ENCODE measurements at places on chromosomes 11 and 22.
A peak's percentile ranks its signal among the peaks of the same experiment; 100 is the strongest.

GRCh38 chr11:65551572-65552387 lies 6.4 kb downstream of the LTBP3 start:
- DNase-seq = peak; percentile 70

DNA sequence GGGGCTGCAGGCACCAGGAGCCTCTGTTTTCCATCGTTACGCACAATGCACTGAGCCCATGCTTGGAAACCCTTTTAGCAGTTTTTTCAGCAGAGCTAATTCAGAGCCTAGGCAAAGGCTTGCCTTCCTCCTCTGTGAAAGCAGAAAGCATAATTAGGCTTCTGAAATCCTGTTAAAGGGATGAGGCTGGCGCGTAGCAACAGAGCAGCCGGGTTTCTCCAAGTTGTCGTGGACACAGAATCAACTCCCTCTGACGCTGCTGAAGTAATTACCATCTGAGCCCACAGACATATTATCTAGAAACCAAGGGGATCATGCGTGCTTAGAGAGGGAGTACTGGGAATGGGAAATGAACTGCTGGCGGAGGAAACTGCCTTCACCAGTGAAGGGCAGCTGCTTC lies 85.4 kb downstream of the MYO18B start:
- no peak for DNase-seq

GRCh38 chr11:11622340-11622706 lies 518 bp upstream of the GALNT18 start:
- no peak for DNase-seq

DNA sequence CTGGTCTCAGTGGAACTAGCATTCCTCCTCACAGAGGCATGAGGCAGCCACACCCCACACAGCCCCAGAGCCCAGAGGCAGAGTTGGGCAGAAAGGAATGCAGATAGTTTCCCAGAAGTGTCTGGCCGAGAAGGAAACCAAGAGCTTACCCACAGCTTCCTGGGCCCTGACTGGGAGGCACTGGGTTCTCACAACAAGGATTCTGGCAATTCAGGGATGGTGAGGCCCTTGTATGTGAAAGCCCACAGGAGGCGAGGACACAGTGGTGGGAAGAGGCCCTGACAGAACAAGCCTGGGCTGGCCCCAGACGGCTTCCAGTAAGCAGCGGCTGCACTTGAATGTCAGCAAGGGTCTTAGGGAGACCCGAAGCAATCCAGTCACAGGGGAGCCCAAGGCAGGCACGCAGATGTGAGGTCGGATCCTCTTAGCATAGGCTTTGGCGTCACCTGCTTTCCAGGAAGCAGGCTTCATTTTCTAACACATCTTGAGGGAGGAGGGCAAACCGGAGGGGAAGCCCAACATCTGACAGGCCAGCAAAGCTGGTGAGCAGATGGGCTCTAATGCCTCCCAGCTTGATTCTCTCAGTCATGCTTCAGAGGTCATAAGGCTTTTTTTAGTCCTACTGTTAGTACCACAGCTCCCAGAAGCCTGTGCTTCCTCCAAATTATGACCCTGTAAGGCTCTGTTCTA lies 78.3 kb upstream of the AKIP1 start:
- no peak for DNase-seq

- no peak for DNase-seq
Observed at GRCh38 chr22:46025973-46026898, 49.3 kb upstream of the WNT7B start.

- DNase-seq = no peak
Observed at GRCh38 chr22:49244466-49245420, 582.9 kb downstream of the BRD1 start.

DNA sequence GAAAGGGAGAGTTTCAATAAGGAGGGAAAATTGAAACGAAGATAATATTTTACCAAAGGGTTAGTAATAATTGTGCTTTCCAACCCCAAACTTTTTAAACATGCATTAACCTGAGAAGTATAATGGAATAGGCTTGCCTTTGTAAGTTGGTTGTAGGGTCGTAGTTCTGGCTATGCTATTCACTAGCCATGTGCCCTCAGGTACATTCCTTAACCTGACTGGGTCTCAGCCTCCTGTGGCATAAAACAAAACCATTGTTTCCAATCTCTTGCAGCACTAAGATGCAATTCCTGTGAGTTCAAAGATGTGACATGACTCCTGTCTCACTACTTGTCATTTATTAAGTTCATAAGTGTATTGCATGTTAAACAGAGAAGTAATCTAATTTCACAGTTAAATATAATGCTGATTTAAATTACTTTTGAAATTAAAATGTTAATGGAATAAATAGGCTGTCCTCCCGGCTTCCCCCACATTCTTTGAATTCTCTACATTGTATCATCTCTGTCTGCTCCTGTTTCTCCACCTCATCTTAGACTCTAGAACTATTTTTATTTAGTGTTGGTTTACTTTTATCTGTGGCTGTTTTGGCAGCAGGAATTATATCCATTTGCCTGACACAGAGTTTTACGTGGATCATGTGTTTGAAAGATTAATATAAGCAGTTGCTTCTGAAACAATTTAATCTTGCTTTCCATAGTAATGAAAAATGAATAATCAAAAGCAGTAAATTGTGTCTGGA lies 216.3 kb downstream of the FAT3 start:
- no peak for DNase-seq

- DNase-seq = no peak
Observed at GRCh38 chr11:76131142-76131541, 75.2 kb downstream of the WNT11 start.

GRCh38 chr11:95795627-95796295 lies 5.5 kb downstream of the CEP57 start:
- no peak for DNase-seq

GRCh38 chr11:130553306-130553705 lies 104.9 kb downstream of the ADAMTS15 start:
- no peak for DNase-seq

GRCh38 chr11:11940551-11940950 lies 67.9 kb downstream of the DKK3 start:
- DNase-seq = no peak

DNA sequence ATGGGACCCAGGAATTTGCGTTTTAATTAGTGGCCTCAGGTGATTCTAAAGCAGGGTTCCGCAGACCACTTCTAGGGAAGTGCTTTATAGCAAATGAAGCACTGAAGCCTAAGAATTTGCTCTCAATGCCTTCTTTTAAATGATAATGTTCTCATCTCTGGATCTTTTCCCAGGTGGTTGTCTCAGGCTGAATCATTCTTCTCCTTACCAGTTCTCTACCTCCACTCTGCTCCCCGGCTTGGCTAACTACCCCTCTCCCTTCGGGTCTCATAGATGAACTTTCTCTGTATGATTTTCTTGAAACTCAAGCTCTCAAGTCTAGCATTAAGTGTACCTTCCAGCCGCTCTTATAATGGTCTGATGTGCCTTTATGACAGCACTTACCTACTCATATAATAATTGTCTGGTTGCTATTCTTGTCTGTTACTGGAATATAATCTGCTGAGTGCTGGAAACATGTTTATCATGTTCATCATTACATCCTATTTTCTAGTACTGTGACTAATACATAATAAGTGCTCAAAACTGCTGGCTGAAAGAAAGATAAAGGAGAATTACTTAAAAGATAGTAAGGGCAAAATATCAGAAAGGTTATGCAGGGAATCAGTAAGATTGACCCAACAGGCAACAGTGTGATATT lies 195.9 kb upstream of the SESN3 start:
- no peak for DNase-seq

- DNase-seq = no peak
Observed at GRCh38 chr11:65944191-65944590, 1.1 kb upstream of the TSGA10IP start.

DNA sequence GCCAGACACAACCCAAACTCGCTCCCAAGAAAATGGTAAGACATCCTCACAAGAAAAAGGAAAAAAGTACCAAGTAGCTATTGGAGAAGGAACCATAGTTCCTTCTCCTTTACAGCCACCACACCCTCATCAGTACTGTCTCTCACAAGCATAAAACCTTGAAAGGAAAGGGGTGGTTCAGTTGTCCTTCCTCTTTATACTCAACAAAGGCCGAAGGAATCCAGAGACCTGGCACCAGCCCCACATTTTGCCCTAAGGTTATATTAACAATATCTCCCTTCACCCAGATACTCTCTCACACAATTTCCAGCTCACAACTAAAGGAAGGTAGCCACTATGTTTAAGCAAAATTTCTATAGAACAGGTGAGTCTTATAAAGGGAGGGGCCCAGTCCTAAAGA lies 8.5 kb downstream of the FHIP1B start:
- no peak for DNase-seq

- no peak for DNase-seq
Observed at GRCh38 chr11:134535029-134536025, 123.3 kb upstream of the B3GAT1 start.

GRCh38 chr11:28400331-28401100 lies 292.3 kb downstream of the METTL15 start:
- DNase-seq = no peak

DNA sequence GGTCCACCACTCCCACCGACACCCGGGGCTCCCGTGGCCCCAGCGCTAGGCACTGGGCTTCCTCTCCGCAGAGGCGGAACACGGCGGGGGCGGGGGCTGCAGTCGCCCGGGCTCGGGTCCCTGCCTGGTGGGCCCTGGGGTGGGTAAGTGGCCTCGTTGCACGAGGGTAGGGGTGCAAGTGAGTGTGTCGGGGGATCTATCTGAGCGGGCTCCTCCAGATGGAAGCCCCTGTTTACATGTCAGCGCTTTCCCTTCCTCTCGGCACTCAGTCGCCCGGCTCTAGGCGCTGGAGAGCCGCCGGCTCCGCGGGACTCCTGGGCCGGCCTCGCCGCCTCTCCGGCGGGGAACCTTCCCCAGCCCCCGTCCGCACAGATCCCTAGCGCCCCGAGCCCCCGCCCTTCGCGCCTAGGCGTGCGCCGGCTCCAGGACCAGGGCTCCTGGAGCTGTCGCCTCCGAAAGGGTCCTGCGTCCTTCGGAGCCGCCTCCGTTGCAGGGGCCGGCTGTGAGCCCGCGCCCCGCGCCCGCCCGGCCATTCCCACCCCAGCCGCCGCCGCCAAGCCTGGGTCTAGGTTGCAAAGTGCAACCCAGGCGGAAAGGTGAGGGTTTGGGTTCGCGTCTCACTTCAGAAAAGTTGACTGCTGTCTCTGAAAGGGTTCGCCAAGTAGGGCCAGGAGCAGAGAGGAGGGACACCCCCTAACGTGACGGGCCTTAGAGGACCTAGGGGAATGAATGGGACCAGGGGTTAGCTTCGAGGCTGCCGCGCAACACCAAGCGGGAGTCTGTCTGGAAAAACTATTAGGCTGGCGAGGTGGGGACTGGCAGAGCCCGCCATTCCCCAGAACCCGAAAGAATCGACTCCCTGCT lies 978 bp downstream of the FLI1 start:
- no peak for DNase-seq

- DNase-seq = peak; percentile 9
Observed at GRCh38 chr11:130313383-130314183, 1.1 kb downstream of the ZBTB44 start.

- DNase-seq = no peak
Observed at GRCh38 chr11:45450189-45450588, 164.0 kb upstream of the SYT13 start.

DNA sequence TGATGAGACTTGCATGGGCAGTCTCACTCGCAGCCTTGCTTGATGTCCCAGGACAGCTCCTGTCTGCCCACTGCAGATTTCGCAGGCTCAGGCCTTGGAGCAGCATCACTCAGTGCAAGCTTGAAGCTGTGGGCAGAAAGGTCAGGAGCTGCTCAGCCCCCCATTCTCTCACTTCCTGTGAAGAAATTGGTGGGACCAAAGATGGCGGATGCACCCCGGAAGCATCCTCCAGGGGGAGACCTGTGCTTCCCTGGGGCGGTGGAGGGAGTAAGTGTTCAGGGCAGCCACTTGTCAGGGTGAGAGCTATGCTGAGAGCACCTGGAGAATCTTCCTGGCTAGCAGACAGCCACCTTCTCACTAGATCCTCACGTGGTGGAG lies 11.3 kb downstream of the PLAAT2 start:
- DNase-seq = no peak

- no peak for DNase-seq
Observed at GRCh38 chr11:117670443-117670842, 126.6 kb downstream of the DSCAML1 start.

- DNase-seq = peak; percentile 77
Observed at GRCh38 chr11:36452236-36452940, 57.7 kb downstream of the TRAF6 start.

DNA sequence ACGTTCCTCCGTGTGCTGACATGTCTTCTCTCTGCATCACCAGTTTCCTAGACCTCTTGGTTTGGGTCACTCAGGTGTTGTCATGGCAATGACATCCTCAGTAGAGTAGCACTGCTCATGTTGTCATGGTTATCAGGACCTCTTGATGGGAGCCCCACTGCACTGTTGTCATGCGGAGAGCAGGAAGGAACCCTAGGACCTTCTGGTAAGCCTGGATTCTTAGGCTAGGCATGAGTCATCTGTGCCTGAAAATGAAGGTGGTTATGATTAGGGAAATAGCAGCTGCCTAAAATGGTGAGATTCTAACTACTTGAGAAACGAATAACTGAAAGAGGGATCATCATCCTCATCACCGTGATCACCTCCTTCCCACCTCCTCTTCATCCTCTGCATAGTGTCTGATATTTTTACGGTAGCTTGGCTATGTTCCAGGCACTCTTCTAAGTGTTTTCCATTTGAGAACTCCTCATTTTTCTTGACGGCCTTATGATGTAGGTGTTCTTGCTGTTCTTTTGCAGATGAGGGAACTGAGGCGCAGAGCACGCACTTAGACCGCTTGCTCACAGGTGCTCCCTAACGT lies 858.4 kb downstream of the NTM start:
- DNase-seq = no peak

DNA sequence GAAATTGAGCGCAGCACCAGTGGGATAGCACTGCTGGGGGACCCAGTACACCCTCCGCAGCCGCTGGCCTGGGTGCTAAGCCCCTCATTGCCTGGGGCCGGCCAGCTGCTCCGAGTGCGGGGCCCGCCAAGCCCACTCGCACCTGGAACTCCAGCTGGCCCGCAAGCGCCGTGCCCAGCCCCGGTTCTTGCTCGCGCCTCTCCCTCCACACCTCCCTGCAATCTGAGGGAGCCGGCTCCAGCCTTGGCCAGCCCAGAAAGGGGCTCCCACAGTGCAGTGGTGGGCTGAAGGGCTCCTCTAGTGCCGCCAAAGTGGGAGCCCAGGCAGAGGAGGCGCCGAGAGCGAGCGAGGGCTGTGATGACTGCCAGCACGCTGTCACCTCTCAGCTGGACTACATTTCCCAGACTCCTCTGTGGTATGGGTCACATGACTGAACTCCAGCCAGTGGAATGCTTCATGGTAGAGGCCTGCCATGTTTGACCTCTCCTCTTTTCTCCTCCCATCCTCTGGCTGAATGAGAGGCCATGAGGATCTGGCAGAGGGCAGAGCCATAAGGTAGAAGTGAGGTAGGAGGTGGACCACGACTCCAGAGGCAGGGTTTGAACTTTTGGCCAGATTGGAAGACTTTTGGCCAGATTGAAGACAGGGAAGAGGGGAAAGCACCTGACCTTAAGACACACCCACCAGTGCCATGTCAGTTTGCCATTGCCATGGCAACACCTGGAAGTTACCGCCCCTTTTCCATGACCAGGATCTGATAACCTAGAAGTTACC lies 6.2 kb downstream of the MRGPRD start:
- DNase-seq = no peak

GRCh38 chr11:31500560-31500959 lies 8.9 kb downstream of the IMMP1L start:
- DNase-seq = no peak

GRCh38 chr11:78265326-78265725 lies 76.6 kb downstream of the USP35 start:
- DNase-seq = no peak

GRCh38 chr22:23527971-23528740 lies 51.9 kb downstream of the IGLL1 start:
- DNase-seq = no peak

GRCh38 chr11:67617243-67617953 lies 10.7 kb downstream of the NDUFV1 start:
- no peak for DNase-seq
